AG10803 (cell line): ENCODE measurements at places on chromosomes 5 and 9.

GRCh38 chr9:91978740-91979414, 28.8 kb upstream of the ROR2 start:
- peak; percentile 95 for DNase-seq

GRCh38 chr5:77683171-77683732, 44.7 kb upstream of the OTP start:
- DNase-seq = peak; percentile 43

- DNase-seq = no peak
Observed at GRCh38 chr5:74642543-74642863, 2.0 kb upstream of the ENC1 start.

DNA sequence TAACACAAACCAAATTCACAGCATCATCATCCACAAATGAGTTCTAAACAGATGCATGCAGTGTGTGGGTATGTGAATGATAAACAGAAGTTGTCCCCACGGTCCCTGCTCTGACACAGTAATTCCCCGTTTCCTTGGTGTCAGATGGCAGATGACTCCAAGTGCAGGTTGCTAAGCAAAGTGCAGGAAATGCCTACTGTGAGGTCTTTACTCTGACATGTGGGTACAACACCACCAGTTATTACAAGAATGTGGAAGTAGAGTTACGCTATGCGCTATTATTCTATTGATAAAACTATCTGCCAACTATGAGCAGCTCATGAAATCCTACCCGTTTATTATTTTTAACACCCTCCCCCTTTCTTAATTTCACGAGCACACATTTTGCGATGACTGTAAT, 448.9 kb downstream of the BNC2 start:
- DNase-seq = peak; percentile 72

- no peak for DNase-seq
Observed at GRCh38 chr9:27176971-27177370, 67.9 kb downstream of the TEK start.

DNA sequence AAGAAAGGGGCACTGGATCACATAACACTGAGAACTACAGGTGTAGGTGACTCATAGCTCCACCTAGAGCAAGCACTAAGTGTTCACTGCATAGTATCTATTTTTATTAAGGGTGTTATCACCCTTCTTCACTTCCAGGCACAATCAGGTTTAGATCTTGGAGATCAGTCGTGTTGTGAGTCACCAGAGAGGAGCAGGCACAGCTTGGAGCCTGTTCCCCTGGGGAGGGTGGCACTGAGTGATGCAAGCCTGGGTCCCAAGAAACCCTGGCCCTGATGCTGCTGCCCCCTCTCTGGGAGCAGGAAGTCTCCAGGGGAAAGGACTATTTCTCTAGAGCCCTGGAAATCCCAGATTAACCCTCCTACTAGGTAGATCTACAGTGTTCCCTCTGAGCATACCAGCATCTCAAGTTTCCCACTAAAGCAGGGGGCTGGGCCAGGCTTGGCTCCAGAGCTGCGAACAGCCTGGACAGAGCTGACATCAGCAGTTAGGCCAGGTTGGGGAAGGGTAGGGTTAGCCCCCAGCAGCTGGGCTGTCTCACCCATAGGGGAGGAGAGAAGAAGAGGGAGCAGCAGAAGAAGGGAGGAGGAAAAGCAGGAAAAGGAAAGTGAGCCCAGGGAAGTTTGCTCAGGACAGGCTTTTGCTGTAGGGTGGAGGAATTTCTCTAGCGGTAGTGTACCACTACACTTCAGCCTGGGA, 28.1 kb upstream of the SPINK4 start:
- no peak for DNase-seq

DNA sequence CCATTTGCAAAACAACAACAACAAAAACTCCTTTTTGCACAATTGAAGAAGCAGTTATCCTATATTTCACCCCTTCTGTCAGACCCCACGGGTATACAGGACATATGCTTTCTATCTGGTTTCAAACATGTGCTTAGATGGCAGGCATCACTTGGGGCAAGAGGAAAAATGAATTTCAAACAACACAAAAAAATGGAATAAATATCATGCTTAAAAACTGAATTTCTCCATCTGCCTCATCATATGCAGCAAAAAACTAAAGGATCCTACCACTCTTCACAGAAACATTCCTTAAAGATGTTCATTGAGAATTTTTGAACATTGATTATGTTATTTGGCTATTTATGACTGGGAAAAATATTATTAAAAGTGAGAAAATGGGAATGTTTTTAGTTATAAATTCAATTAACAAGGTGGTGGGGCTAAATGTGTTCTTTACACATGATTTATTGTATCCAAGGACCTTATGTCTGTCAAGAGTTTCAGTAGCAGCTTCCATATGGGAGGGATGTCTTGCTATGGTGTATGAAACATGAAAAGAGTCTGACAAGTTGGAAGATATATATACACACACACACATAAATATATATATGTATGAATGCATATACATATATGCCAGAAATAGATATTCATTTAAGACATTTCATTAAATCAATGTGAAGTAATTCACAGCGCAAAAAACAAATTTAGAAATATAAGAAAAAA, 358.0 kb downstream of the CDH12 start:
- DNase-seq = no peak

DNA sequence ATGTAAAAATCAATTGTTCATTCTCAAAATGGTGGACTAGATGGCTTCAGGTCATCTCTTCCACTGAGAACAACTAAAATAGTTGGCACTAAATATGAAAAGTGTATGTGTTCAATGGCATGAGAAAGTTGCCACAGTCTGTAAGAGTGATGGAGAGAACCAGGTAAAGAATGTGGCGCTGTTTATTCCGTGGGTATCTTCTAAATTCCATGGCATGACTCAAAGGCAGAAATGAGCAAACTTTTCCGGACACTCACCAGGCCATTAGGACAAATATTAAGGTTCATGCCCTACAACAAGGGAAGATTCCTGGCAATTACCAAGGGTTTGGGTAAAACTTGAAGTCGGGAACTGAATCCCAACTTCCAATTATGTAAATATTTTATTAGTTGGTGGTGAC, 825.4 kb upstream of the CDH6 start:
- no peak for DNase-seq

DNA sequence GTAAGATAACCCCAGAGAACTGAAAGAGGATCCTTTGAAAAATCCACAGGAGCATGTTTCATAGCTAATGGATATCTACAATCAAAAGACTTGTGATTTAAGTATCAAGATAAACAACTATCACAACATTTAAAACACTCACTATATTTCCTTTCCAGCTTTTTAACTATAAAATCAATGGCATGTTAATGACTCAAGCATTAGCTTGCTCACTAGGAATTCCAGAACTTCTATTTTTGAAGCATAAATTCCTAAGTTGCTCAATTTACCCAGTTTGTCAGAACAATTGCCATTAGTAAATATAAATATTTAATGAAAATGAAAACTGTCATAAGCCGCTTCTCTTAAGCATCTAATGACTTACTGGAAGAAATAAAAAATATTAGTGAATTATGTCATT, 355.3 kb downstream of the PRELID2 start:
- DNase-seq = peak; percentile 54

- DNase-seq = no peak
Observed at GRCh38 chr5:177276886-177277285, 26.6 kb downstream of the RAB24 start.

DNA sequence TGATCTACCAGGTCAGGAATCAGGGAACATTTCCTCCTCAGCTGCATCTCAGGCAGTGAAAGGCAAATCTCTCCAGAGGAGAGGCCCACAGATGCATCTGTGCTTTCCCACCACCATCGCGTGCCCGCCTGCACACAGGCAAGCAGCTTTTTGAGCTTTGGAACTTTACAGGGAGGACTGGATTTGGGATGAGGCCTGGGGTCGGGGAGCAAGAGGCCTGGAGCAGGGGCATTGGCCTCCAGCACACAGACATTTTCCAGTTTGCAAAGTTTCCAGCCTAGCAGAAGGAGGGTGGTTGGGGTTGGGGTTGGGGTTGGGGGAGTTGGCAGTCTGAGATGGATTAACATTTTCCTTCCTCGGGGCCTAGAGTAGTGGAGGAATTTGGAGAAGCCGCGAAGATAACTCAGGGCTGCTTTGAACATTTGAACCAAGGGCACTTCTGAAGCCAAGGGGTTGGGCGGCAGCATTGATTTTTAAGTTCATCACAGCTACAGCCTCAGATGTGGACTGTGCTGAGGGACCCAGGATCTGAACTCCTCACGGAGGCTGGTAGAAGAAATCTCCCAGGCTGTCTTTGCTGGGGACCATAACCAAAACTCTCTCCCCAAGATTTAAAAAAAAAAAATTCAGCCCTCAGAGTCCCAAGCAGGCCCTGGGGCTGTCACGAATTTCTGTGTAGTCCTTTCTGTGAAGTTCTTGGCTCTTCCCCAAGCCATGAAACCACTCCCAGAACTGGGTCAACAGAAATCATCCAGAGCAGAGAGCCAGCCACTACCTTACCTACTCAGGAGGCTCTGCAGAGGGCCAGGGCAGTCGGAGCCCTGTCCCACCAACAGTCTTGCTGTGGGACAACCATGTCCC, 25.6 kb downstream of the C5orf15 start:
- DNase-seq = no peak

- DNase-seq = no peak
Observed at GRCh38 chr5:138933522-138934290, 58.6 kb upstream of the LRRTM2 start.

- no peak for DNase-seq
Observed at GRCh38 chr5:67181648-67182221, 14.9 kb downstream of the CD180 start.

- DNase-seq = no peak
Observed at GRCh38 chr5:173795601-173796000, 92.5 kb upstream of the CPEB4 start.

GRCh38 chr9:30630459-30630858, 1754.0 kb upstream of the ACO1 start:
- DNase-seq = no peak

GRCh38 chr9:35287987-35288632, 126.3 kb downstream of the UNC13B start:
- DNase-seq = no peak

- DNase-seq = peak; percentile 11
Observed at GRCh38 chr9:20507431-20507830, 114.9 kb downstream of the MLLT3 start.

DNA sequence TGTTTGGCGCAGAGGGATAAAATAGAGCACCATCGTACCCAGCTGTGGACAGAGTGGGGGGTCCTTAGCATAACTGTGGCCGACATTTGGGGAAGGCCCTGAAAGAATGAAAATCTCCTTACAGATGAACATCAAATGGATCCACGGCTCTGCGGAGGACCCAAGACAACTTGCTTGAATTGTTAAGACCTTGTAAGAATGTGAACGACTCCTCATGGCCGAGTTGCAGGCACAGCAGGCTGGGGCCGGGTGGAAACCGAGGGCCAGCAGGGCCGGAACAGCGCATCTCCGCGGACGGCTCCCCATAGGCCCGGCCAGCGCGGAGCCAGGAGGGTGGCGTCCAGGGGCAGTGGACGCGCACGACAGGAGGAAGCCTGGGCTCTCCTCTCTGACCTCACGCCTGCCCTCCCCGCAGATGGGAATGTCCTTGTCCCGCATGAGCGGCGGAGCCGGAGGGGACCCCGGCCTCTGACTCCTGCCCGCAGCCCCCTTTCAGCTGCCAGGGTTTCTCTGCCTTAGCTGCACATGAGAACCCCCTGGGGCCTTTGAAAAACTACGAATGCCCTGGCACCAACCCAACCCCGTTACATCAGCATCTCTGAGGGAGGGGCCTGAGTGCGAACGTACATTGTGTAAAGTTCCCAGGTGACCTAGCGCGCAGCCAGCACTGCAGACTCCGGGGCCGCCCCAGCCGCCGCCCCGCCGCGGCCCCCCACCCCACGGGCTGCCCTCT, 36.2 kb upstream of the PTCH1 start:
- no peak for DNase-seq

GRCh38 chr5:87791869-87792268, 379.1 kb upstream of the CCNH start:
- DNase-seq = no peak

- no peak for DNase-seq
Observed at GRCh38 chr9:92639791-92640271, 30.1 kb downstream of the IPPK start.

- DNase-seq = no peak
Observed at GRCh38 chr9:98108531-98109031, 10.4 kb downstream of the TRIM14 start.

GRCh38 chr9:108815156-108815555, 40.6 kb downstream of the ACTL7B start:
- no peak for DNase-seq

- DNase-seq = peak; percentile 53
Observed at GRCh38 chr5:43729846-43730478, 127.0 kb downstream of the NNT start.

GRCh38 chr9:76247426-76247825, 146.8 kb downstream of the RFK start:
- DNase-seq = no peak

DNA sequence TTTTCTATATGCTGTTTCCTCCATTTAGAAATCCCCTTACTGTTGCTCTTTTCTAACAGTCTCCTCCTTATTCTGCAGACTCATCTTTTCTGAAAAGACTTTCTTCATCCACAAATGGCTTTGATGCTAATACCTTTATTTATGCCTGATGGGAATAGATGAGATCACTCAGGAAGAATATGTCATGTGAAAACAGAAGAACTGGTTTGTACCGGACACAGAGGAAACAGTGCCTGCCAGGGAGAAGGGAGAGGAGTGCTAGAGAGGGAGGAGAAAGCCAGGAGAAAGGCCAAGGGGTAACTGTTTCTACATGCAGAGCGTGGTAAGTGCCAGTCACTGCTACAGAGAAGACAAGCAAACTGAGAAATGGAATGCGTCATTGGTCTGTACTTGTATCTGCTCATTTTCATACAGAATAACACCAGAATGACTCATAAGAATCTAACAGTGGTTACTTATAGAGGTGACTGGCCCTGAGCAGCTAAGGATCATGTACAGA, 45.9 kb upstream of the PJA2 start:
- DNase-seq = peak; percentile 96

DNA sequence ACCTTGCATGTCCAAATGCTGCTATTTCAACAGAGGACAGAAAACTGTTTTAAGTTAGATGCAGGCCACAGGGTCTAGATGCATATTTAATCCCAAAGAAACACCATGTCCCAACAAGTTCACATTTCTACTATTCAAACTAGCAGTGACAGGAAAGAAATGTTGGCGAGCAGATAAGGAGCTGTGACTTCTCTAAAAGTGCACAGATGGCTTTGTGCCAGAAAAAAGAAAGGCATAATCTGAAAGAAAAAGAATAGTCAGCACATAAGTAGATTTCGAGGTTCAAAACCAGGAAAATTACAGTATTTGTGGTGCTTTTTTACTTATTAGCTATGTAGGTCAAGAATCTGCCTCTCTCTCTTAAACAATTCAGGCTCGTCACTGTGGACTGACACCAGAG, 178.3 kb downstream of the DNAH5 start:
- DNase-seq = no peak

DNA sequence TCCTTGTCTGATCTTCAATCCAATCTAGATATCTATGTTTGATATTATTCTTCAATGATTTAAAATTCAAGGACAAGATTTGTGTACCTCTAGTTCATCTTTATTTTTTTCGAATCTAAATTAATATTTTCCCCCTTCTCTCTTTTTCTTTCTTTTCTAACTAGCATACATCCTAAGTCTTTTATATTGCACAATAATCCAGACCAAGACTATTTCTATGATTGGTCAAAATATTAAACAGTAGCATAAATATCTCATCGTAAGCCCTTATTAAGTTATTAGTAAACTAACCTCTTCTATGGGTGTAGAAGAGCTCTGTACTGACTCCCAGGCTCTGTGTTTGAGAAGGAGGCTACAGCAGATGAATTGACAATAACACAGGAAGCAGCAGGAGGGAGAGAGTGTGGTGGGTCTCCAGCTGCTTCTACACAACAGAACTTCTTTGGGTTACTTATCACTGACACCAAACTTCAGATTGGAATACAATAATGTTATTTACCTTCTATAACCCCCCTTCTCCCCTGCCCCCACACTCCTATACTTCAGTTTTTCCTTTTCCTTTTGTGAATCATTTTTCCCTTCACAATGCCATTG, 11.9 kb upstream of the PLCXD3 start:
- DNase-seq = no peak
